HCT116 (cell line): ENCODE measurements at places on chromosomes 13 and 19.
A peak's percentile ranks its signal among the peaks of the same experiment; 100 is the strongest.

GRCh38 chr19:3314962-3315675 lies 51.3 kb upstream of the NFIC start:
- DNase-seq, result no peak
- no peaks in the 10 kb centered on the region for H3K36me3 ChIP-seq
- peaks cover 8% of the 10 kb centered on the region; the same call in 1 of the 2 replicates for H3K27me3 ChIP-seq
- no peak overlapping the region for H3K27ac ChIP-seq

DNA sequence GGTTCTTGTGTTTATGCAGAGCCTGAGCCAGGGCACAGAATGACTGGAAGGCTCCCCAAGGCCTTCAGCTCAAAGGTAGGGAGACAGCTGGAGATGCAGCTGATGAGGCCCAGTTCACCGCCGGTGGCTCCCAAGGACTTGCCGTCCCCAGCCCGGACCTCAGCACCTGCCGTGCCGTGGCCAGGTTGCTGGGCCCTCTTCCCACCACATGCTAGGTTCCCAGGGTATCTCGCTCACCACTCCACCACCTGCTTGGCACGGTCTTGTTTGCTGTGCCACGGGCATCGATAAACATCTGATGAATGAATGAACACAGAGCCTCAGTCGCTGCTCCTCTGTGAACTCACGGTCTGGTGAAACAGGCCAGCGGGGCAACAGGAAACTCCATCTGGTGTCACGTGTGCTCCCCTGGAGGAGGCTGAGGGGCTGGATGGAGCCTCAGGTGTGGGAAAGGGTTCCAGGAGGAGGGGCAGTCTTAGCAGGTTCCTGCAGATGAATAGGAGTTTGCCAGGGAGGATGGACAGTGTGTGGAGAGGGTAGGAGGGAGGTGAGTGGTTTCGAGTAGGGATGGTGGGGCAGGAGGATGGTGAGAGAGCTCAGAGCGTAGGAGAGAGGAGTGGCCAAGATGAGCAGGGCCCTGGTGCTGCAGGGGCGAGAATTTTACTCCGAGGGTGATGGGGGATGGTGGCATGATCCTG lies 3.6 kb upstream of the KLK14 start:
- no peaks in the 10 kb centered on the region for H3K4me1 ChIP-seq
- no peak for DNase-seq
- H3K27ac ChIP-seq, result no peak overlapping the region
- H3K4me3 ChIP-seq, result no peak overlapping the region
- H3K36me3 ChIP-seq, result no peaks in the 10 kb centered on the region

- peak overlapping the region; percentile 78; the same call in 1 of the 2 replicates for H3K27ac ChIP-seq
- H3K4me1 ChIP-seq, result peaks cover 23% of the 10 kb centered on the region
- no peaks in the 10 kb centered on the region for H3K27me3 ChIP-seq
- no peak for DNase-seq
- peak overlapping the region; percentile 75 for H3K4me3 ChIP-seq
These were observed 1.1 kb downstream of the CYP2S1 start for GRCh38 chr19:41194157-41194552.

- no peaks in the 10 kb centered on the region for H3K27me3 ChIP-seq
- no peak overlapping the region for H3K27ac ChIP-seq
These were observed 628.9 kb downstream of the DIAPH3 start for GRCh38 chr13:59534806-59535205.

DNA sequence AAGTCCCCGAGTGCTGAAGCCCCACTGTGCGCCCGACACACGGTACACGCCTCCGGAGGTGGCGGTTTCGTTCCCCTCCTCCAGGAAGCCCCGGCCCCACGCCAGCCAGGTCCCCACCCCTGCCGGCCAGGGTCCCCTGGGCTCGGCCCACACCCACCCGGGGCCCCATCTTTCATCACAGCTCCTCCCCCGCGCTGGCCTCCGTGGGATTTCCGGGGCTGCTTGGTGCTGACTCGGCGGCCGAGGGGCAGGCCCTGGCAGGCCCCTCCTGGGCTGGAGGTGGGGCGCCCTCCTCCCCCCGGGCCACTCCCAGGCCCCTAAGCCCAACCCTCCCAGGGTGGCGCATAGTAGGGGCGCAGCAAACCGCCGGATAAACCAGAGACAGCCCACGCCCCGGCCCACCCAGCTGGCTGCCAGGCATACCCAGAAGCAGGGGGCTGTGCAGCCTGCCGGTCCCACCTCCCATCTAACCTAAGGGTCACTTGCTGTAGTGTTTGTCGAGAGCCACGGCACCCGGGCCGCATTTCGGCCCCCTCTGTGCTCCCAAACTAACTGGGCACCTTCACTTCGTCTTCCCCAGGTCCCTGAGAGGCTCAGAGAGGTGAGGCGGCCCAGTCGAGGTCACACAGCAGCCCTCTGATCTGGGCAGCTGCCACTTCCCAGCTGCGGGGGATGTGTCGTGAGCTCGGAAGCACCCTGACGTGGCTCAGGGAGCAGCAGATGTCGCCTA lies 6.6 kb downstream of the ZBTB7A start:
- DNase-seq, result no peak
- H3K27ac ChIP-seq, result peak overlapping the region; percentile 96
- peaks cover 11% of the 10 kb centered on the region; the same call in 1 of the 2 replicates for H3K36me3 ChIP-seq
- peak overlapping the region; percentile 36 for H3K4me3 ChIP-seq

GRCh38 chr19:55079400-55080038 lies 3.9 kb downstream of the EPS8L1 start:
- no peaks in the 10 kb centered on the region for H3K27me3 ChIP-seq
- 0 out of 2 replicates have a peak, but pooled peaks cover 3% of the 10 kb centered on the region for H3K36me3 ChIP-seq
- peaks cover 58% of the 10 kb centered on the region for H3K4me1 ChIP-seq
- no peak for DNase-seq
- H3K27ac ChIP-seq, result peak overlapping the region; percentile 92

DNA sequence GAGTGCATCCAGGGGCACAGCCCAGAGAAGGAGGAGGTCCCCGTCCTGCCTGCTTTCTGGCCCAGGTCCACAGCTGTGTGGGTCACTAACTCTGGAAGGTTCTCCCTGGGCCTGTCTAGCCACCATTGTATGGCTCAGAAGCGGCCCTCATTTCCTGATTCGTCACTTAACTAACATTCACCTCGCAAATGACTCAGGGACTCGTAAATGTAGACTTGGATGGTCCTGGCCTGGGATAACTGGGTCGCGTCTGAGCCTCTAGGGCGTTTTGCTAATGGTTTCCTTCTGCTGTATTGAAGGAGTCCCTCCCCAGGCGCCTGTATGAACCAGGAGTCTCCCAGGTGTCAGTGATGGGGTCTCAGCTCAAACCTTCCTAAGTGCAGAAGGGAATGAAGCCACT lies 162.8 kb downstream of the ZNF536 start:
- H3K36me3 ChIP-seq, result no peaks in the 10 kb centered on the region
- H3K4me3 ChIP-seq, result no peak overlapping the region
- 0 out of 2 replicates have a peak, but pooled peaks cover 9% of the 10 kb centered on the region for H3K27me3 ChIP-seq

- no peaks in the 10 kb centered on the region for H3K27me3 ChIP-seq
- no peak overlapping the region for H3K4me3 ChIP-seq
- DNase-seq, result no peak
- H3K27ac ChIP-seq, result no peak overlapping the region
- H3K36me3 ChIP-seq, result 0 out of 2 replicates have a peak, but pooled peaks cover 10% of the 10 kb centered on the region
These were observed 106.4 kb upstream of the MLNR start for GRCh38 chr13:49113526-49114286.
